Nephron progenitor cell (in vitro differentiated cells): ENCODE measurements at places on chromosomes 2 and 18.

- no peak for DNase-seq
Observed at GRCh38 chr18:80213182-80213581, 34.1 kb downstream of the PARD6G start.

- no peak for DNase-seq
Observed at GRCh38 chr2:85791704-85792565, 38.1 kb downstream of the ATOH8 start.

DNA sequence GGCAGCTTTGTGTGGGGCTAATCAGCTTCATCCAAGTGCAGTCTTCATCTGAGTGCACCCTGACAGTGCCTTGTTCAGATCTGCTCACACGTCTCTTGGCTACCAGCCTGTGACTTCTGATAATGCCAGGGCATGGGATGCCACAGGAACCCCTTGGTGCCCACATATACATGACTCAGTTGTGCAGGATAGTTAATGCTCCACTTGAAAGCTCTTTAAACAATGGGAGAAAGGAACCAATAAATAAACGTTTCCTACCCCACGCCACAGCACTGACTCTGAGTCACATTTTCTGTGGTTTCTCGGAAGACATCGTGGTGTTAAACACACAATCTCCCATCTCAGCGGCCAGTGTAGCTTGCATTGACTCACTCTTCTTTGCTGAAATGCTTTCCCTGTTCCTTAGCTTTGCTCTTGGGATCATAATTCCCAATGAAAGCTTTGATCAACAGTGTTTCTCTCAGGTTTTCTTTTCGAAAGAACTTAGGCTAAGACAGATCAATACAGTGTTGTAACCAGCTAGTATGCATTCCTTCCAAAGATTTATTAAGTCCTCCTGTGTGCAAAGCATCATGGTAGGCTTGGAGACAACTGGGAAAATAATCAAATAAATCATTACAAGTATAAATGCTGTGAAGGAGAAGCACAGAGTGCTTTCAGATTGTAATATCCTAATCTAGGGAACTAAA is 142.0 kb downstream of the COPS8 start:
- no peak for DNase-seq

DNA sequence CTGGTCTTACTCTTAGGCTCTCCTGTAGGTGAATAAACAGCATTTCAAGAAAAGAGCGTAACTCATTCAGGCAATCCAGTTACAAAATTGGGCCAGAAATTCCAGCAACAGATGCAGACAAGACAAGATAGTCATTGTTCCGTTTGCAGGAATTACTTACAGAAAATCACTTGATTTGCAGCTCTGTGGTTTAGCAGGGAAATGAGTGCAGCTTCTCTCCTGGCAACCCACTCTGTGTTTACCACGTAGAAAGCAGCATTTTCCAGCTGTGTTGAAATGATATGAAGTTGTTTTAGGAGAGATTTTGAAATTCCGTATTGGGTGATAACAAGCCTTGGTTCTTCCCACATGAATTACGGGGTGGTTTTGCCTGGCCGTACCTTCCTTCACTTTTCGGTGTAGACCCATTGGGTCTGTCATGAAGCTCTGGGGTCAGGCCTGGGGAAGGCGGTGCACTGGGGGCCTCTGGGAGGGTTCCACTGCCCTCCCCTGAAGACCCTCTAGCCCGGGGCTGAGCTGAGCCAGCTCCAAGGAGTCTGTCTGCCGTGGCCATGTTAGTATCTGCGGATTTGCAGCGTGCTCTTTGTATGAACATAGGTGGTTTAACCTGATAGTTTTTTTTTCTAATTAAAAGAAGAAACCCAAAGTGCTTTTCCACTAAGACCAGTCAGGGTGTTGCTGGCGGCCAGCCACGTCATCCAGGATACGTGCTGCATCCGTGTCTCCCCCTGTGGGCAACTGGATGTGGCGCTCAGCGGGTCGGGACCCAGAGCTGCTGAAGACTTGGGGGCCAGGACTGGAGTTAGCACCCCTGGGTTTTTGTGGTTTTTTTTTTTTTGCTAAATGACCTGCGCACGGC is 58.9 kb upstream of the KCNG2 start:
- no peak for DNase-seq
